ENCODE measurements at places on chromosomes 2 and 18.
A peak's percentile ranks its signal among the peaks of the same experiment; 100 is the strongest.

DNA sequence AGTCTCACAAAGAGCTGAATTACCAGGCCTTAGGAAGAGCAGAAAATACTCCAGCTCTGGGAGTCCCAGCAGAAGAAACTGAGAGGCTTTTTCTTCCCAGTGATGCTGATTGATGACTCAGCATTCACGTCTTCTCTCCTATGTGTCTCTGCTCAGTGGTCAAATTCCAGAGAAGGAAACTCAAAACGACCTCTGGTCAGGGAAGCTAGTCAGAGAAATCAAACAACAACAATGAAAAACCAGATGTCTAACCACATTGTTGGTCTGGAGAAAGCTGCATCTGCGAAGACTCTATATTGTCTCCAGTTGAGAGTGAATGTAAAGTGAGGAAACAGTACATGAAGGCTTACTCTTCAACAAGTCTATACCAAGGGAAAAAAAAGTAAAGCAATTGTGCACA lies 28.6 kb upstream of the CERS6 start:
- DNase-seq, result no peak

- DNase-seq, result no peak
Measured at GRCh38 chr2:76862901-76863300, 659.3 kb downstream of the LRRTM4 start.

DNA sequence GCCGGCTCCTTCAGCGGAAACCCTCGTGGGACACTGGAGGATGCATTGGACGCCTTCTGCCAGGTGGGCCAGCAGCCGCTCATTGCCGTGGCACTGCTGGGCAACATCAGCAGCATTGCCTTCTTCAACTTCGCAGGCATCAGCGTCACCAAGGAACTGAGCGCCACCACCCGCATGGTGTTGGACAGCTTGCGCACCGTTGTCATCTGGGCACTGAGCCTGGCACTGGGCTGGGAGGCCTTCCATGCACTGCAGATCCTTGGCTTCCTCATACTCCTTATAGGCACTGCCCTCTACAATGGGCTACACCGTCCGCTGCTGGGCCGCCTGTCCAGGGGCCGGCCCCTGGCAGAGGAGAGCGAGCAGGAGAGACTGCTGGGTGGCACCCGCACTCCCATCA lies 7.8 kb upstream of the CENPA start:
- no peak for DNase-seq

DNA sequence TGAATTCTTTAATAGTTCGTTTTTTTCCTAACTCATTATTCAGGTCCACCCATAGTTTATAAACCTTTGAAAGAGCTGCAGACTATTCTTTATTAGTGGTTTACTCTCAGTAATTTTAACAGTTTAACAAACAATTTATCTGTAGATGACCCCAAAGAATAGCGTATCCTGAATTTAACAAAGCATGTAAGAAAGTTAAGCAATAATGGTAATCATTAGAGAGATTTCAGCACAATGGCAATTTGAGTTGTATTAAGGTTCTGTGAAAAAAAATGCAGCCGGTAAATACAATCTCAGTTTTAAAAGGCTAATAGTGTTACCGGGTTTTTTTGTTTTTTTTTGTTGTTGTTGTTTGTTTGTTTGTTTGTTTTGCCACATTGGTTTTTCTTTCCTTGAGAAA lies 40.3 kb downstream of the RBM45 start:
- DNase-seq, result no peak

DNA sequence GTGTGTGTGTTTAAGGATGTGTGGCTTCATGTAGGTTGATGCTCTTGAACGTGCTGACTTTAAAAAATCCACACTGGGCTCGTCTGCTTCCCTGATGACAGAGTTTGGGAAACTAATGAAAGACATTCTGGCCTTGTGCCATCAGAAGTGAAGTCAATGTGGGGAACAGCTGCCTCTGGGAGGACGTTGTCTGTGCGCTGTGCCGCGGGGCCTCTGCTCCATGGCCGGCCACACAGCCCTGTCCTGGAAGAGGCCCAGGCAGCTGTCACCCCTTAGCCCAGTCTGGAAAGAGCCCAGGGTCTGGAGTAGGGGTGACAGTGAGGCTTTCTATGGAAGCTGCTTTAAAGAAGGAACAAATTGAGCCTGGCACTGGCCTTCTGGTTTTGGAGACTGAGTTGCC lies 155.8 kb downstream of the SH3RF3 start:
- DNase-seq, result peak; percentile 69

All from sigmoid colon (tissue), 7 donors.